HFF-Myc (cell line): ENCODE measurements at places on chromosomes 5 and 9.

DNA sequence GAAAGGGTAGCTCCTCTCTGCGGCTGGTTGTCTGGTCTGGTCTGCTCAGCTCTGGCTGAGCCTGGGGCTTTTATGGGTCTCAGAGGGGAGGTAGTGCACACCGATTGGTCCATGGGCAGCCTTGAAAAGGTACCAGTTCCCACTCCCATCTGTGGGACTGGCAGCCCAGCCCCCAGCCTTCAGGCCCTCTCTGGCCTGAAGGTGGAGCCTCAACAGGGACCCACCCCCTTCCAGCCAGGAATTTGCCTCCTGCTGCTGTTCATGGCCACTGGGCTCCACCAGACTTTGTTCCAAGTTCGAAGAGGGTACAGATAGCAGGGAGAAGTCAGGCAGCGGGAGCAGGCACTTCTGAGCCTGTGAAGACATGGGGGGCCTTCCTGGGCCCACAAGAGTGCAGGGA lies 165.3 kb upstream of the SLC27A6 start:
- DNase-seq = no peak

DNA sequence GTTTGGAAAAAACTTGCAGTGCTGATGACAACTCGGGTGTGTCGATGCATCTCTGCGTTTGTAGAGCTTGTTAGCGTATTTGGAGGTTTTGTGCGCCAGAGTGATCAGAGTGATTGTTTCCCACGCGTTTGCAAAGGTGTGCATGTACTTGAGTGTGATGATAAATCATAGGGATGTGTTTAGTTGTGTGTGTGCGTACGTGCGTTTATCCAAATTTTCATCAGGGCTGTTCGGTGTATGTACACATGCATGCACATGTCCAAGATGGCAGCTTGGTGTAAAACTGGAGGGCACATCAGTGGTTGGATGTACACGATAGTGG lies 248 bp upstream of the C1QTNF2 start:
- no peak for DNase-seq

- DNase-seq = no peak
These were observed 463.7 kb upstream of the WWC1 start for GRCh38 chr5:167827766-167828165.

- no peak for DNase-seq
These were observed 26.1 kb downstream of the HRH2 start for GRCh38 chr5:175683921-175684320.

GRCh38 chr5:173973616-173973969 lies 15.4 kb upstream of the C5orf47 start:
- DNase-seq = no peak

- DNase-seq = no peak
These were observed 896 bp downstream of the EBF1 start for GRCh38 chr5:159098603-159099436.

- DNase-seq = peak; percentile 49
These were observed 616 bp upstream of the ENC1 start for GRCh38 chr5:74640954-74641734.

GRCh38 chr5:60463179-60463868 lies 236.6 kb downstream of the DEPDC1B start:
- no peak for DNase-seq

DNA sequence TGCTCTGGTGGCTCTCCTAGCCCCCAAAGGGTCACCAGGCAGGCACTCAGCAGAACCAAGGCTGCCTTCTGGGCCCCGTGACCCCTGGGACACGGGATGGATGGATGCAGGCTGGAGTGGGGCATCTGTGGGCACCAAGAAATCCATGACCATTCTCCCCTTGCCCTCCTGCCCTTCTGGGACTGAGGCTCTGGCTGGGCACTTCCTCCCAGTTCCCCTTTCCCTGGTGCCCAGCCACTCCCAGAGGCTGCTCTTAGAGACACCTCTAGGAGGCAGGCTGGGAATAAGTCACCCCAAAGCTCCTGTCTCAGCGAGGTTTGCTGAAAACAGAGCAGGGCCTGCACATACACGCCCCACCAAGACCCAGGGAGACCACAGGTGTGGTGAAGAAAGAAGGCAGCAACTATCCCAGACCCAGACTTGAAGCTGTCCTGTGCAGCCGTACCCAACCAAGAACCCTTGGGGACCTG lies 943 bp downstream of the STING1 start:
- DNase-seq = no peak

GRCh38 chr5:42583322-42583721 lies 160.1 kb downstream of the GHR start:
- peak; percentile 25 for DNase-seq

GRCh38 chr9:36797471-36798220 lies 225.0 kb downstream of the MELK start:
- no peak for DNase-seq

DNA sequence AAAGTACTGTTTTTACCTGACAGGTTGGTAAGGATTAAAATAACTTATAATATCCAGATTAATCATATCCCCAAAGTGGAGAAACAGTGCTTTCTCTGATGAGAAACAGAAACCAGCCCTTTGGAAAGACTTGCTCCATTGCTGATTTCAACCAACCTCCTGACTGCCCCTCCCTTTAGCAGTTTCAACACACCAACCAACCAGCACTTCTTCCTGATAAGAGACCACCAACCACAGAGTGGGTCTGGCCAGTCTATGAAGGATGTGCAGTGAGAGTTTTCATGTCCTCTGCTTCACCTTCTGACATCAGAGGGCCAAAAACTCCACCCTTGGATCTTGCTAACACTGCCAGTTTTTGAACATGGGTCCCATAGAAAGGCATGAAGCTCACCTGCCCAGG lies 28.1 kb downstream of the RIGI start:
- no peak for DNase-seq

DNA sequence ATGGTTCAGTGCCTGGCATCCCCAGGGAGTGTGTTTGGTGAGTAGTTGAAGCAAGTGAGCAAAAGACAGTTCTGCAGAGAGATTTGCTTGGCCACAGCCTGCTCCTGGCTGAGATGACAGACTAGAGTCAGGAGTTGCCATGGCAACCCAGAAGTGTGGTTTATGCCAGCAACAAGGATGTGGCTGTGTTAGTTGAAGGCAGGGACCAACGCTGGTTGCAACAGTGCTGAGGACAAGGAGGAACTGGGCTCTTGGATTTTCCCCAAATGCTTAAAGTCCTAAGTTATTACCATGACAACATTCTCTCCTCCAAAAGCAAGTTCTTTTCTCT lies 2.7 kb downstream of the NXNL2 start:
- DNase-seq = peak; percentile 56

GRCh38 chr5:114408847-114409246 lies 47.0 kb downstream of the KCNN2 start:
- DNase-seq = no peak

DNA sequence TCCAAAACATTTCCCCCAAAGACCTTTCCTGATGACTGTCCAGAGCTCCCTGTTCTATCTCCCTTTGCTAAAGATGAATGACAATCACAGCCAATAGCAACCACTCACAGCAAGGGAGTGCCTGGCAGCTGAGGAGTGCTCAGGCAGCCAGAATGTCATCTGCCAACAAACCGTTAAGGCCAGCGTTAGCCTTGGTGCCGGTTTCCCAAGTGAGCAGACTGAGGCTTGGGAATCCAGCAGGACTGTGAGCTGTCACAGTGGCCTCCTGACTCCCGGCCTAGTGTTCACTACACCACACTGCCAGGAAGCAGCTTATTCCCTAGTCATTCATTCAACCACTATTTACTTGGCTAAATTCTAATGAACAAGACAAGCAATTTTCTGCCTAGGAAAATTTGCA lies 24.7 kb downstream of the STK10 start:
- no peak for DNase-seq

DNA sequence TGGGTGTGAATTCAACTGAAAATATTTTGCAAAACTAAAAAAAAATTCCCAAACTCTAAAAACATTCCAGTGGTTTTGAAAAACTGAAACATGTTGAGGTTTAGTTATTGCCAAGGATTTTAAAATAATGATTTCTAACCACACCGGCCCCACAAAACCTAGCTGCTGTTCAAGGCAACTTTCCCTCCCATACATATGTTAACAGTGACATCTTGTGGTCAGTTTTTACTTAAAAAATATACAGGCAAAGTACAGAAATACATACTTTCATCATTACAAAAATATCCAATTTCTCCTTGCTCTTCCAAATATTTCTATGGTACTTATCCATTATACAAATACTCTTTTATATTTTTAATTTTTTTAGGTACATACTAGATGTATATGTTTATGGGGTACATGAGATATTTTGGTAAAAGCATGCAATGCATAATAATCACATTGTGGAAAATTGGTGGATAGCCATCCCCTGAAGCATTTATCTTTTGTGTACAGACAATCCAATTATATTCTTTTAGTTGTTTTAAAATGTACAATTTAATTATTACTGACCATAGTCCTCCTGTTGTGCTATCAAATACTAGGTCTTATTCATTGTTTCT lies 34.4 kb upstream of the MRPS30 start:
- peak; percentile 4 for DNase-seq

DNA sequence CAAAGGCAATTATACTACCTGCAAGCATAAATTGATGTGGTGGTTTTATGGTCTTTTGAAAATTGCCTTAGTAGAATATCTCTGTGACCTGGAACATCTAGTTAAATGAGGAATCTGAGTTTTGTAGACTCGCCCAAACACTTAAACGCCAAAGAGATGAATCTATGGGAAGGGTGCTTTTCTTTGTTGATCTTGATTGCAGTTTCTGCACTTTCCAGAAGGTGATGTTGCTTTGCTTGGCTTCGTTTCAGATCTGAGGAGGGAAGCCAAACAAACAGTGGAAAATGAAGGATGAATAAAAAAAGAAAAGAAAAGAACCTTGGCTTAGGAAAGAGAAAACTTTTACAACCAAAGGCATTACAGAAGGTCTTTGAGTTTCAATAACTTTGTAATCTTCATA lies 1021.2 kb downstream of the NR2F1-AS1 start:
- DNase-seq = no peak

DNA sequence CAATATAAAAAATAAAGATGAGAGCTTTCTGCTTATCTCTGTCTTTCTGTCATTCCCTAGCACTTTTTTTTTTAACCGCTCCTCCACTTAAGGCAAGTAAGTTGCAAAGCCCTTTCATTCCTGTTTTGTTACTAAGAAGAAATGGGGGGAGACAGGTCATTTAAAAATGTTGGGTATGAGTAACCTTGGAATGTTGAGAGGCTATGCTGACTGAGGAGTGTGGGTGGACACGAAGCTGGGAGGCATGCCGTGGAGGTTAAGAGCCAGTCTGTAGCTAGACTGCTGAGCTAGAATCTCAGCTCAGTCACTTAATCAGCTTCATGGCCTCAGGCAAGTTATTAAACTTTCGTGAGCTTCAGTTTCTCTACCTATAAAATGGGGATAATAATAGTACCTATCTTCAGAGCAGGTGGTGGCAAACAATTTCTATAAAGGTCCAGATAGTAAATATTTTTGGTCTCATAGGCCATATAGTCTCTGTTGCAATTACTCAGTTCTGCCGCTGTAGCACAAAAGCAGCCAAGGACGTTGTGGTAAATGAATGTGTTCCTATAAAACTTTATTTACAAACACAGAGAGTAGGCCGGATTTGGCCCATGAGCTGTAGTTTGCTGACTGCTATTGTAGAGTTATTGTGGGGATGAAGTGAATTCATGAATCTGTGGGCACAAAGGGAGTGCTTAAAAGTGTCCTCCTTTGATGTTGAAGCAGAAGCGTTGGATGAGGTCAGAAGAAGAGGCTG lies 220.0 kb downstream of the GABBR2 start:
- peak; percentile 50 for DNase-seq

- DNase-seq = no peak
These were observed 383.3 kb downstream of the OSTF1 start for GRCh38 chr9:75471549-75472114.

DNA sequence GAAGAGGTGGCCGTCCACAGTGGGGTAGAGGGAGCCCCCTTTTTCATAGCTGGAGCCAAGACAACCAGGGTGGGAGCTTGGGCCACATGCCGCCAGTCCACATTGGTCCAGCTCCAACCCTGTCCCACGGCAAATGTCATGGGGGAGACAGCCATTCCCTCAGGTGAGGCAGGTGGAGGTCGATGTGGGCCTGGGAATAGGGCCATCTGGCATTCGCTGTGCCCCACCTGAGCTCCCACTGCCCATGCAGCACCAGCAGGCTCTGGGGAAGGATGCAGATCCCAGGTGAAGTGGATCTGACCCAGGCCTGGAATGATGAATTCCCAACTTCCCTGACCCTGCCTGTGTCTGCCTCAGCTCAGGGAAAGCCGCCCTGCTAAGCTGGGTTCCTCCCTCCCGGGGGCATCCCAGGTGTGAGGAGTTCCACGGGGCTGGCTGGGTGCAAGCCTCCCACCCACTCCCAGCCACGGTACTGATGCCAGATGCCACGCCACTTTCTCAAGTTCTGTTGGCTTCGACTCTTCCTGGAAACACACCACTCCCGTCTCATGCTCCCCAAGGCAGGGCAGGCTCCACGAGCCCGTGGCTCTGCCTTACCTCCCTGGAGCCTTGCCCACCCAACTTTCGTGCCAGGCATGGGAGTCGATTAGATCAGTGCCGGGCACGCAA lies 25.2 kb upstream of the FCN2 start:
- DNase-seq = no peak

DNA sequence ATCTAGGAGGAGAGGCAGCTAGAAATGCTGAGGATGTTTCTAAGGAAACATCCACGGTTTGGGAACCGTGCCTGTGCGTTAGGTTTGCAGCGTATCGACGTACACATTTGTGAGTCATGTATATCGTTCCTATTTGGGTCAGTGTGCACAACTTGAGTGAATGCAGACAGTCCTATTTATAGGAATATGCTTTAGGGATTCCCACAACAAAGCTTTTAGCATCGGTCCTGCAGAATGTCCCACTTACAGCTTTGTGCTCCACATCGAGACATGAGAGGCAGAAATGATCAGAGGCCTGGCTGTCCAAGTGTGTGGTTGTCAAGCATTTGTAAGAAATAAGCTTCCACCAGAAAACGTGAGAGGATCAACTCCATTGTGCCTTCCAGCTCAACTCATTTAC lies 1282.7 kb upstream of the WWC1 start:
- no peak for DNase-seq

DNA sequence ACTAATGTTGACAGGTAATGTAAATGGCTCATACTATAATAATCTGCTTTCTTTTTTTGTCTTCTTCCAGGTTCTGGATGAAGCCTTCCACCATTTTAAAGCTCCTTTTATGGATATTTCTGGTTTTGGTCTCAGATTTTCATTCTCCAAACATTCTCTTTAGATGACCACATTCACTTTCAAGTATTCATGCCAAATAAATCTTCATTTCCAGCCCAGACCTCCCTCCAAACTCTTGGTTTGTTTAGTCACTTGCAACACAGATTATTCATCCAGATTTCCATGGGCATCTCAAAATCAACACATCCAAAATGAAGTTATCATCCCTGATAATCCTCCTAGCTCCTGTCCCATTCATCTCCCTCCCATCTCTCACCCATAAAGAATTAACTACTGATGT lies 40.3 kb upstream of the SVEP1 start:
- DNase-seq = no peak

- no peak for DNase-seq
These were observed 1.8 kb downstream of the AQP3 start for GRCh38 chr9:33445389-33446239.

GRCh38 chr5:37005946-37006540 lies 129.5 kb downstream of the NIPBL start:
- DNase-seq = no peak

- no peak for DNase-seq
These were observed 11.1 kb upstream of the CACNA1B start for GRCh38 chr9:137866226-137867141.
